ENCODE measurements at places on chromosomes 12 and 14.

DNA sequence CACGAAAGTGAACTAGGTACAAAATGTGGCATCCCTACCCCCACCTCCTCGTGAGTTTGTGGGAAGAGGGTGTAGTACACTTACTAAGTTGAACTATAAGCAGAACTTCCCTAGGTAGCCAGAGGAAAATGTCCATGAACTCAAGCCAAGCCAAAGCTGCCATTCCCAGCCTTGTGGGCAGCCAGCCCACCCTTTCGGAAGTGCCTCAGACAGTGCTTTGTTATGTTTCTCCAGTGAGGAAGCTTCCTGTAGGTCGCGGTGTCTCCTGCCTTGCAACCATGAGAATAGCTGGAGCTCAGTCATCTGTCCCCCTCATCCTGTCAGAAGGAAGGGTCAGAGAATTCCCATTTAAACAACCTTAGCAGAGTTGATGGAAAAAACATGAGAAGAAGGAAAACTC, 266.9 kb downstream of the DUSP6 start:
- DNase-seq, result no peak

DNA sequence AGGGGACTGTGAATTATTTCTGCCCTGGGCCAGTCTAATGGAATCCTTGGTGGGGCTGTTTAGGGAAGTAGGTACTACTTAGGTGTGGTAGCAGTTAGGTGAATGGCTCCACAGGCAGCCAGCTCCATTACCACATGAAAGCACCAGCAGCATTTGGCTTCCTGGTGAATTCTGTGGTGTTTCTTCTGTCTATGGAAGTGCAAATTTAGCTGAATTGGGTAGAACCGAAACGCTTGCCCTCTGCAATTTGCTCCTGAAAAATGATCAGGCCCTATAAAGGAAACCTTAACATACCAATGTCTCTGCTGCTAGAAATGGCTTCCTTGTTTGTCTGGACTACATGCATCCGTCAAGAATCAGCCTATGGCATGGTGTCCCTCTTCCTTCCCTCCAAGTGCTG, 16.4 kb downstream of the FLRT2 start:
- DNase-seq, result no peak

GRCh38 chr12:93569656-93570551, 2.6 kb upstream of the SOCS2 start:
- peak; percentile 66 for DNase-seq

DNA sequence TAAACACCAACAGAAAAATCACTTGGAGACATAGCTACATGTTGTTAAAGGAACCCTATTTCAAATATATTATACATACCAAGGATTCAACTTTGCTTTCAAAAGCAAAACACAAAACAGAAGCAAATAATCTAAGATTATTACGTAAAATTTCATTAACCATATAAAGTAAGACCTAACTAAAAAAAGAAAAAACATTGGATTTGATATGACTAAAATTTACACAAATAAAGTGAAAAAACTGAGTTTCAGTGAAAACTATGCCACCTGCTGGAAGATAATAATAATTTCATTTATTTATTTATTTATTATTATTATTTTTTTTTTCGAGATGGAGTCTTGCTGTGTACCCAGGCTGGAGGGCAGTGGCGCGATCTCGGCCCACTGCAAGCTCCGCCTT, 45.2 kb downstream of the WDHD1 start:
- DNase-seq, result no peak

Data from stimulated activated CD4-positive, alpha-beta T cell treated with anti-CD3 and anti-CD28 coated beads, Interleukin-1b, Interleukin-23, amount 100 ng/mL, for 24 hours (primary cell).